ENCODE measurements at places on chromosomes 1 and 21. TPM values are rescaled to one million over a fixed set of nuclear protein-coding genes. Genes with fewer than 3 reads are reported as not detected.

The TSTD1 gene
- total RNA-seq: 200 TPM

The KRTAP12-2 gene
- not detected for total RNA-seq

The FTCD gene
- 3.8 TPM for total RNA-seq

The LCE1E gene
- not detected for total RNA-seq

The TNFRSF18 gene
- not detected for total RNA-seq

- peaks cover 10% of the 10 kb centered on the region for H3K4me1 ChIP-seq
- peak overlapping the region; percentile 1 for H3K27ac ChIP-seq
- DNase-seq: peak; percentile 46
- H3K27me3 ChIP-seq: no peaks in the 10 kb centered on the region
- no peaks in the 10 kb centered on the region for H3K36me3 ChIP-seq
These were observed 6.7 kb downstream of the LMO4 start for GRCh38 chr1:87335175-87335884.

DNA sequence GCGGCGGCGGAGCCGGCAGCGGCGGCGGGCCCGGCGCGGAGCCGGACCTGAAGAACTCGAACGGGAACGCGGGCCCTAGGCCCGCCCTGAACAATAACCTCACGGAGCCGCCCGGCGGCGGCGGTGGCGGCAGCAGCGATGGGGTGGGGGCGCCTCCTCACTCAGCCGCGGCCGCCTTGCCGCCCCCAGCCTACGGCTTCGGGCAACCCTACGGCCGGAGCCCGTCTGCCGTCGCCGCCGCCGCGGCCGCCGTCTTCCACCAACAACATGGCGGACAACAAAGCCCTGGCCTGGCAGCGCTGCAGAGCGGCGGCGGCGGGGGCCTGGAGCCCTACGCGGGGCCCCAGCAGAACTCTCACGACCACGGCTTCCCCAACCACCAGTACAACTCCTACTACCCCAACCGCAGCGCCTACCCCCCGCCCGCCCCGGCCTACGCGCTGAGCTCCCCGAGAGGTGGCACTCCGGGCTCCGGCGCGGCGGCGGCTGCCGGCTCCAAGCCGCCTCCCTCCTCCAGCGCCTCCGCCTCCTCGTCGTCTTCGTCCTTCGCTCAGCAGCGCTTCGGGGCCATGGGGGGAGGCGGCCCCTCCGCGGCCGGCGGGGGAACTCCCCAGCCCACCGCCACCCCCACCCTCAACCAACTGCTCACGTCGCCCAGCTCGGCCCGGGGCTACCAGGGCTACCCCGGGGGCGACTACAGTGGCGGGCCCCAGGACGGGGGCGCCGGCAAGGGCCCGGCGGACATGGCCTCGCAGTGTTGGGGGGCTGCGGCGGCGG is 1.0 kb downstream of the ARID1A start:
- DNase-seq: peak; percentile 62
- peak overlapping the region; percentile 93 for H3K27ac ChIP-seq
- H3K27me3 ChIP-seq: no peaks in the 10 kb centered on the region

- no peak overlapping the region for H3K4me3 ChIP-seq
- H3K27ac ChIP-seq: no peak overlapping the region
- H3K4me1 ChIP-seq: peaks cover 36% of the 10 kb centered on the region
- H3K27me3 ChIP-seq: no peaks in the 10 kb centered on the region
- DNase-seq: no peak
- no peaks in the 10 kb centered on the region for H3K36me3 ChIP-seq
These were observed 67.9 kb downstream of the DDR2 start for GRCh38 chr1:162700131-162700530.

DNA sequence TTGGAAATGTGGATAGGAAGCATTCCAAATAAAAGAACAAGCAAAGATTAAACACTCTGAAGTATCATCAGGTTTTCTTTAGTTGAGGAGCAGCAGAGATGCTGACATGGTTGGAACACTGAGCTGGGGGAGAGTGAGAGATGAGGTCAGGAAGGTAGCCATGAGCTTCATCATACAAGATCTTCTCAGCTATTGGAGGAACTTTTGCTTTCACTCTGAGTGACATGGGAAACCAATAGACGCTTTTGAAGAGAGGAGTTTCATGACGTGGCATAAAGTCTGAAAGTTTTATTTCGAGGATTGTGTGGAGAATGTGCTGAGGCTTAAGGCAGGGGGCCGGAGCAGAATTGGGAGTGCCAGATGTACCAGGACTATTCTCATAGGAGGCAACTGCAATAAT is 616.2 kb upstream of the CAMK1G start:
- no peak for DNase-seq
- H3K27me3 ChIP-seq: no peaks in the 10 kb centered on the region
- no peak overlapping the region for H3K27ac ChIP-seq
- H3K4me1 ChIP-seq: no peaks in the 10 kb centered on the region
- no peak overlapping the region for H3K4me3 ChIP-seq

DNA sequence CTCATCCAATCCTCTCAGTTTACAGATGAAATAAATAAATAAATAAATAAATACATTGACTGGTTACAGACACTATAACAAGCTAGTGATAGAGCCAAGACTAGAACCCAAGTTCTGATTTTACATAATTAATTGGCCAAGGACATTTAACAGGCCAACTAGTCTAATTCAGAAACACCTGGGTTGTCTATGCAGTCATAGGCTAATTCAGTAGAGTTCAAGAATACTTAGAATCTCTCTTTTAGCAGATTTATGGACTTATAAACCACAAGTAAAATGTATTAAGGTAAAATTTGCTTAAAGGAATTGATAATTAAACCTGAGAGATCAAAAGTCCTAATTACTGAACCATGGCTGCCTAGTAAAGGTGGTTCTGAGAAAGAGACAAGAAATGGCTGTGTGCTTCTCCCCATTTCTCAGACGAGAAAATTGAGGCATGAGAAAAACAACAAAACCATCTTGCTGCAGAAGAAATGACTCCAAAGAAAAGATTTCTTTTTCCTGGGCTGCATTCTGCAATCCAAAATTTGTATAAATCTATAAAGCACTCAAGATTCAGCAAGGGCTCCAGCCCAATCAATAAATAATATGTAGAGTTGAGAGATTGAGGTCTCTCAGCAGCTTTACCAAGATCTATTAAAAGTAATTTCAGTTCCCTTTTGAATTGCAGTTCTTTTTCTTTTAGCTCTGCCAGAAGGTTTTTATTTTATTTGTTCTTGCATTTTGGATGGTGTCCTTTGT is 98.3 kb downstream of the DUSP10 start:
- no peaks in the 10 kb centered on the region for H3K4me1 ChIP-seq
- DNase-seq: no peak
- H3K4me3 ChIP-seq: no peak overlapping the region

DNA sequence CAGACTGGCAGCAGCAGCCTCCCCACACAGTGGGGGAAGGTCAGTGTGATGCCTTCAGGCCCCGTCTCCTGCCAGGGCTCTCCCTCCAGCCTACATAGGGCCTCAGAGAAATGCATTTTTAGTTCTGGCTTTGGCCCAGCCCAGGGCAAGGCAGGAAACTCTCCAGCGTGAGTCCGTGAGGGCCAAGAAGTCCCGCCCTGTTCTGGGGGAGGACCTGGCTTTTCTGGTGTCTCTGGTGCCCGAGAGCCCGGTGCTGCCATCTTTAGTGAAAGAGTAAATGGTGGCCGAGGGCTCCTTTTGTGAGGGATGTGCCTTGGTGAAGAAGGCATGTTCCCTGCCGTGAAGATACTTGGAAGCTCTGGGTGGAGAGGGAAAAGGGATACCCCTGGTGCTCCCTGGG is 14.8 kb upstream of the DIP2A start:
- no peaks in the 10 kb centered on the region for H3K27me3 ChIP-seq
- H3K4me1 ChIP-seq: no peaks in the 10 kb centered on the region
- no peak overlapping the region for H3K4me3 ChIP-seq
- no peak for DNase-seq

- H3K27me3 ChIP-seq: no peaks in the 10 kb centered on the region
- H3K36me3 ChIP-seq: no peaks in the 10 kb centered on the region
- H3K4me1 ChIP-seq: no peaks in the 10 kb centered on the region
- H3K4me3 ChIP-seq: no peak overlapping the region
- DNase-seq: no peak
- H3K27ac ChIP-seq: no peak overlapping the region
These were observed 189.6 kb downstream of the PLPP3 start for GRCh38 chr1:56389813-56390212.

DNA sequence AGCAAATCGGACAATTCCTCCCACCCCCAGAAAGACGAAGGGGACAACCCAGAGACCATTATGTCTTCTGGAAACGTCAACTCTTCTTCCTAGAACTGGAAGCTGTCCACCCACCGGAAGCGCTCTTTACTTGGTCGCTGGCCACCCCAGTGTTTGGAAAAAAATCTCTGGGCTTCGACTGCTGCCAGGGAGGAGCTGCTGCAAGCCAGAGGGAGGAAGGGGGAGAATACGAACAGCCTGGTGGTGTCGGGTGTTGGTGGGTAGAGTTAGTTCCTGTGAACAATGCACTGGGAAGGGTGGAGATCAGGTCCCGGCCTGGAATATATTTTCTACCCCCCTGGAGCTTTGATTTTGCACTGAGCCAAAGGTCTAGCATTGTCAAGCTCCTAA is 3.2 kb downstream of the S1PR1 start:
- H3K4me1 ChIP-seq: peaks cover 4% of the 10 kb centered on the region
- no peak overlapping the region for H3K27ac ChIP-seq

GRCh38 chr1:54543729-54544496 is 4.1 kb upstream of the ACOT11 start:
- peaks cover 4% of the 10 kb centered on the region for H3K4me1 ChIP-seq
- no peak for DNase-seq
- H3K4me3 ChIP-seq: no peak overlapping the region
- H3K27me3 ChIP-seq: no peaks in the 10 kb centered on the region

- no peak overlapping the region for H3K27ac ChIP-seq
- H3K4me3 ChIP-seq: no peak overlapping the region
- no peaks in the 10 kb centered on the region for H3K36me3 ChIP-seq
- no peak for DNase-seq
These were observed 183.3 kb upstream of the ZP4 start for GRCh38 chr1:238073991-238074390.

DNA sequence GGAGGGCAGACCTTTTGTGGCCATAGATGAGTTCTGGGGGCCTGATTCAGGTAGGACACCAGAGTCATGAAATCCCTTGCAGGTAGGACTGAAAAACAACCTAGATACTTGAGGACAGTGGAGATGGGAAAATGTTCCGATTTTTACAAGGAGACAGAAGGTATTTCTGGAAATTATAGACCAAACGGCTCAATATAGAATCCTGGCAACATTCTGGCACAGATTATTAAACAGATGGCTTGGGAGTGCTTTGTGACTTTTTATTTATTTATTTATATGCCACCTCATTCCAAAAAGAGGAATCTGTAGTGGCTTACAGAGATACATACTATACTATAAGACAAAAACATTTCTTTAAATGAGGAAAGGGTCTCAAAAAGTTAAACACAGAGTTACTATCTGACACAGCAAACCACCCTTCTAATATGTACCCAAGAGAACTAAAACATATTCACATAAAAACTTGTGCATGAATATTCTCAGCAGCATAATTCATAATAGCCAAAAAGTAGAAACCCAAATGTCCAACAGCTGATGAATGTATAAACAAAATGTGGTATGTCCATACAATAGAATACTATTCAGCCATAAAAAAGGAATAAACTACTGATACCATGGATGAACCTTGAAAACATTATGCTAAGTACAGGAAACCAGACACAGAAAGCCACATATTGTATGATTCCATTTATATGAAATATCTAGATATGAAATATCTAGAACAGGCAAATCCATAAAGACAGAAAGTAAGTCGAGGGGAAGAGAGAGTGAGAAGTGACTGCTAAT is 49.8 kb downstream of the CDK18 start:
- H3K4me3 ChIP-seq: no peak overlapping the region
- H3K27ac ChIP-seq: no peak overlapping the region
- H3K4me1 ChIP-seq: no peaks in the 10 kb centered on the region
- no peak for DNase-seq
- H3K27me3 ChIP-seq: no peaks in the 10 kb centered on the region

- H3K36me3 ChIP-seq: no peaks in the 10 kb centered on the region
- no peak overlapping the region for H3K4me3 ChIP-seq
- no peaks in the 10 kb centered on the region for H3K4me1 ChIP-seq
- H3K27me3 ChIP-seq: no peaks in the 10 kb centered on the region
- no peak overlapping the region for H3K27ac ChIP-seq
These were observed 73.2 kb upstream of the ADGRL4 start for GRCh38 chr1:79079770-79080169.

DNA sequence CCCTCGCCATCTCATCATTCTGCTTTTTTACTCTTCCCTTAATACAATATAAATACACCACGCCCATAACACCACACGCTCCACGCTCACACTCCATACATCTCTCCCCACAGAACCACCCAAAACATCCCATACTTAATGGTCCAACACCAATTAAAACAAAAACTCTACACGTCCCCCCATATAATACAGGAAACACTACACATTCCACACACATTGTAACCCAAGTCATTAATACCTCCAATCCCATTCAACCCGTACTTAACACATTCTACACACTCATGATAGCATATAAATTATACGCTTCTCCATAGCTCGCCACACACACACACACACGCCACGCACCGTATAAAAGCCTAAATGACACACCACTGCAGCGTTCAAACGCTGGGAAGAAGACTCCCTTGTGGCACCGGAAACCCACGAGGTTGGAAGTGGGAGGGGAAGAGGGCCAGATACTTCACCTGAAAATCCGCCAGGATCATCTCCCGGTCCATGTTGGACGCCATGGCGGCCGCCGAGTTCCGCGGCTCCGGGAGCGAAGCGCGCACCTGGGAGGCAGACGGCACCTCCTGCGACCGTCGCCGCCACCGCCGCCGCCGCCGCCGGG is 659 bp downstream of the FAF1 start:
- H3K4me1 ChIP-seq: no peaks in the 10 kb centered on the region
- H3K36me3 ChIP-seq: no peaks in the 10 kb centered on the region
- peak overlapping the region; percentile 70 for H3K4me3 ChIP-seq

DNA sequence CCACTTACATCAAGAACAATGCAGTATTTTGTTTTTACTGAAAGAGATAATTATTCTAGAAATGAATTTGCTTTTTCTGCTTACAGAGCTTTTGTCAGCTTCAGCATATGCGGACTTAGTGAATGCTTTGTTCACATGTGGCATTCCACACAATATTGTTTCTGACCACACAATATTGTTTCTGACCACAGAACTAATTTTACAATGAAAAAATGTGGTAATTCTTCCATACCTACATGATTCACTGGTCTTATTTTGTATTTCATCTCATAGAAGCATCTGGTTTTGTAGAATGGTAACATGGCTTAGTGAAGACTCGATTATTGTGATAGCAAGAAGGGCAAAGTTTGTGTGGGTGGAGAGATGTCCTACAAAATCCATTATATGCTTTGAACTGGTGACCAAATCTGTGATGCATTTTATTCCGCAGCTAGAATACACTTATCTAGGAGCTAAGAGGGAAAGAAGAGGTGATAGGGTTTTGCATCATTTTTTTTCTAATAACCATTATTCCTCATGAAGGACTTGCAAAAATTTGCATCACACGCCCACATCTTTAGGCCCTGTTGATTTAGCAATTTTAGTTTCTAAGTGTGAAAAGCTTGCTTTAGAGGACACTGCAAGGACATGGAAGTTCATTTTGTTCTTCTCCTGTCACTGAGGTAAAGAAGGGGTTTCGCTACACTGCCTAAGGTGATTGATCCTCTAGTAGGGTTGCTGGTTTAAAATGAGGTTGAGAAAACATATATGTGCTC is 75.3 kb downstream of the HLX start:
- no peaks in the 10 kb centered on the region for H3K36me3 ChIP-seq
- H3K27me3 ChIP-seq: no peaks in the 10 kb centered on the region
- no peaks in the 10 kb centered on the region for H3K4me1 ChIP-seq
- no peak overlapping the region for H3K4me3 ChIP-seq
- no peak overlapping the region for H3K27ac ChIP-seq

Measured in ovary (tissue), 10 donors.